Activated naive CD4-positive, alpha-beta T cell treated with anti-CD3 and anti-CD28 coated beads for 36 hours (primary cell): ENCODE measurements at places on chromosomes 4 and X. TPM values are rescaled to one million over a fixed set of nuclear protein-coding genes. Genes with fewer than 3 reads are reported as not detected.

- H3K27me3 ChIP-seq, result no peaks in the 10 kb centered on the region
- peaks cover 4% of the 10 kb centered on the region for H3K4me1 ChIP-seq
- no peak overlapping the region for H3K27ac ChIP-seq
- no peak for DNase-seq
- no peak overlapping the region for H3K4me3 ChIP-seq
These were observed 117.9 kb downstream of the INPP4B start for GRCh38 chr4:142728233-142728632.

GRCh38 chrX:143081231-143081630 is 55.5 kb downstream of the SPANXN4 start:
- H3K4me3 ChIP-seq, result no peak overlapping the region
- DNase-seq, result no peak
- H3K36me3 ChIP-seq, result no peaks in the 10 kb centered on the region
- no peaks in the 10 kb centered on the region for H3K27me3 ChIP-seq
- H3K4me1 ChIP-seq, result no peaks in the 10 kb centered on the region

GRCh38 chrX:77433001-77433400 is 14.2 kb upstream of the FGF16 start:
- no peak overlapping the region for H3K27ac ChIP-seq
- H3K27me3 ChIP-seq, result no peaks in the 10 kb centered on the region
- DNase-seq, result no peak
- H3K36me3 ChIP-seq, result no peaks in the 10 kb centered on the region

GRCh38 chrX:29496636-29497180 is 718.7 kb upstream of the MAGEB2 start:
- no peaks in the 10 kb centered on the region for H3K36me3 ChIP-seq
- H3K4me1 ChIP-seq, result no peaks in the 10 kb centered on the region
- no peak overlapping the region for H3K27ac ChIP-seq
- H3K4me3 ChIP-seq, result no peak overlapping the region

GRCh38 chr4:155353923-155354540 is 22.7 kb downstream of the MAP9 start:
- no peak overlapping the region for H3K4me3 ChIP-seq
- no peaks in the 10 kb centered on the region for H3K4me1 ChIP-seq
- H3K27me3 ChIP-seq, result no peaks in the 10 kb centered on the region
- no peak overlapping the region for H3K27ac ChIP-seq
- peaks cover 14% of the 10 kb centered on the region for H3K36me3 ChIP-seq

DNA sequence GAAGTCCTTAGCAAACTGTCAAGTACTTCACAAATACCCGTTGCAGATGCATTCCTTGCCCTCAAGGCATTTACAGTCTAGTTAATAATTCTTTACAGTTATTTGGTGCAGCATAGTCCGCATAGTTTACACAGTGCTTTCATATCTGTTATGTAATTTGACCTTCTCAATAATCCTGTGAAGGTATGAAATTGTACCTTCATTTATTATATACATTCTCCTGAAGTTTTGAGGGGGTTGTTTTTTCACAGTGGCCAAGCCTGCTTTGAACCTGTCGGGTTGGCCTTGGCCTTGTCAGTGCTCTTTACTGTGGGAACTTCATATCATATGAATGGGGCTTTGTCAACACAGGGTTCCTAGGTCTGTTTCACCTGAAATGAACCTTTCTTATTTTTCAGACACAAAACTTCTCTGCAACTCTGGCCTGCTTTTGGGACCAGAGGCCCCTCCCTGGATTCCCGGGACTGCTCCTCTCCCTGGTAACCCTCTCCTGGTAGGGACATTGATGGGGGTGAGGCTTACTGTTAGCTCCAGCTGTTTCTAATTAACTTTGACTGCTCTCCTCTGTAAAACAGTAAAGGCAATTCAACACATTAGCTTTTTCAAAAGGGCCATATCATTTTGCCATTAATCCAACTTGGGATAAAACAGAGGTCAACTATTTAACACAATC is 9.1 kb downstream of the IGFBP7 start:
- H3K27ac ChIP-seq, result no peak overlapping the region
- no peak for DNase-seq
- H3K4me1 ChIP-seq, result no peaks in the 10 kb centered on the region
- H3K27me3 ChIP-seq, result peaks cover 5% of the 10 kb centered on the region
- no peak overlapping the region for H3K4me3 ChIP-seq
- no peaks in the 10 kb centered on the region for H3K36me3 ChIP-seq

DNA sequence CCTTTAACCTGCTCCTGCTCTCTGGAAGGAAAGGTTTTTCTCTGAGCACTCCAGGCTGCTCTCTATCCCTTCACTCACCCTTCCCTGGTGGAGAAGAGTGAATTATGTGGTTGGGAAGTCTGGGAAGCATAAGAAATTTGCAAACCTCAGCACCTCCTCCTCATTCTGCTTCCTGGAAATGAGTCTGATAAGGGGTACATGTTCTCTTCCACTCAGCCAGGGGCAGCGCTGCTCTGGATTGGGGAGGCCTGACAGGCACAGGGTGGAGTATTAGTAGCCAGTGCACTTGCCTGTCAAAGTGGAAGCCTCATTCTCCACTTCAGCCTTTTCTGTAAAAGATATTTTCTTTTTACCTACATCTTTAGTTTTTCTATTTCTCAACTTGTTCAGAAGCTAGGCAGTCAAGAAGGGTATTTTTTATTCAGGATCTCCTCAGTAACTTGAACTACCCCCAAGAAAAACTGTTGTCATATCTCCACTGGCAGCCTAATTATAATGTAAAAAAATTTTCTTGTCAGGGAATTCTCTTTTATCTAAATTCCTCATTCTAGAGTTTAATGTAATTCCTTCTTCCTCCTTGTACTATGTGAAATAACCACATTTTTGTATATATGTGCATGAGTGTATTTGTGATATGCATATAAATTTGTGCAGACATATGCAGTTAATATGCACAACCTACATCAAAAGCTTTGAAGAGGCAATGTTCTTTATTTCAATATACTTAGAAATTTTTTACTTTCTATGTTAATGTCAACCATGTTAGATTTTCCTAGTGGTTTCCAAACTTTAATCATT is 15.3 kb downstream of the ADAMTS3 start:
- H3K27ac ChIP-seq, result no peak overlapping the region
- peaks cover 8% of the 10 kb centered on the region for H3K27me3 ChIP-seq
- H3K4me1 ChIP-seq, result no peaks in the 10 kb centered on the region
- no peak for DNase-seq
- H3K36me3 ChIP-seq, result no peaks in the 10 kb centered on the region
- H3K4me3 ChIP-seq, result no peak overlapping the region

- H3K4me3 ChIP-seq, result no peak overlapping the region
- peaks cover 4% of the 10 kb centered on the region for H3K27me3 ChIP-seq
- no peaks in the 10 kb centered on the region for H3K36me3 ChIP-seq
- DNase-seq, result no peak
- no peak overlapping the region for H3K27ac ChIP-seq
These were observed 15.4 kb downstream of the SORCS2 start for GRCh38 chr4:7207628-7208231.

- H3K27ac ChIP-seq, result peak overlapping the region; percentile 80
- peak overlapping the region; percentile 84 for H3K4me3 ChIP-seq
These were observed 658 bp downstream of the SH3TC1 start for GRCh38 chr4:8199594-8200301.

DNA sequence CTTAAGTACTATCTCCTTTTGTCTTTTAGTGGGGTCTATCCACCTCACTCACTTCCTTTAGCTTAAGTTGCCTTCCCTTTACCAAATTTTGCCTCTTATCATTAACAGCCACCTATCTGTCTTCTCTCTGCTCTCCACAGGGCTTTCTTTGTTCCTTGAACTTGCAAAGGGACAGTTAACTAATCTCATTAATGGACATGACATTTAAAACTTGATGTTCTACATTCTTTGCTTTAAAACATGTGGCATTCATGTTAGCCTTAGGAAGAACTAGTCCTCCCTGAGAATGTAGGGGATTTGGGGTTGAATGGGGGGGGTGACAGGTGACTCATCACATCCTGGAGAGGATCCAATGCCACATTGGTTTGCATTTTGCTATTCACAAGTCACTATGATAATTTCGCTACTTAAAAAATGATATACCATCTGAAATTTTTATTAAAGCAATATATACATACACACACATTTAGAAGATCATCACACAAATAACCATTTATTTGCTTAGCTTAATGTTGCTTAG is 41.0 kb upstream of the DMD start:
- no peaks in the 10 kb centered on the region for H3K27me3 ChIP-seq
- no peak overlapping the region for H3K4me3 ChIP-seq
- H3K27ac ChIP-seq, result no peak overlapping the region
- no peaks in the 10 kb centered on the region for H3K4me1 ChIP-seq
- no peaks in the 10 kb centered on the region for H3K36me3 ChIP-seq

DNA sequence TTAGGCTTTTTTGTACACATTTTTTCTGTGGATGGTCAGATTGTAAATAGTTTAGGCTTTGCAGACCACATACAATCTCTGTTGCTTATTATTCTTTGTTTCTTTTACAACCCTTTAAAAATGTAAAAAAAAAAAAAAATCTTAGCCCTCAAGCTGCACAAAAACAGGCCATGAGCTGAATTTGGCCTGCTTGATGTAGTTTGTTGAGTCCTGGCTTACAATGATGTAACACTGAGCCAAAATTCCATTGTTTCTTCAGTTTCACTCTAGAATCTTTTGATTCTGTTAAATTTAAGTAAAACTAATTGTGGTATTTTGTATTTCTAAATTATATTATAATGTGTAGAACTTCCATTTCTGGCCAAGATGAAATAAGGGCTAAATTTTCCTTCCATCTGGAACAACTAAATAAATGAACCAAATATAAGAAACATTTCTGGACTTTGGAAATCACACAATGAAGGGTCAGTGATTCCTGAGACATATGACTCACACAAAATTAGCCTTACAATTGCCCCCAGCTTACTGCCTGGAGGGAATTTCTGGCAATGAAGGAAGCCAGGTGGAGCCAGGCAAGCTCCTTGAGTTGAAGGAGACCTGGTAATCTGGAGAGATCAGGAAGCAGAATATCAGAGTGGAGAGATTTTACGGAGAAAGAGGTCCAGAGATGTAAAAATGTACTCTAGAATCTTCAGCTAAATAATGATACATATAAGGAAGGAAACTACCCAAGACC is 29.8 kb downstream of the IQCM start:
- no peaks in the 10 kb centered on the region for H3K27me3 ChIP-seq
- DNase-seq, result no peak
- H3K4me3 ChIP-seq, result no peak overlapping the region
- H3K36me3 ChIP-seq, result no peaks in the 10 kb centered on the region
- H3K4me1 ChIP-seq, result no peaks in the 10 kb centered on the region
- H3K27ac ChIP-seq, result no peak overlapping the region

GRCh38 chr4:110480031-110480549 is 4.1 kb downstream of the ENPEP start:
- no peaks in the 10 kb centered on the region for H3K36me3 ChIP-seq
- no peaks in the 10 kb centered on the region for H3K4me1 ChIP-seq
- no peak overlapping the region for H3K4me3 ChIP-seq
- H3K27me3 ChIP-seq, result peaks cover 31% of the 10 kb centered on the region
- no peak for DNase-seq

- peaks cover 9% of the 10 kb centered on the region for H3K4me1 ChIP-seq
- H3K36me3 ChIP-seq, result no peaks in the 10 kb centered on the region
- no peak overlapping the region for H3K4me3 ChIP-seq
- no peaks in the 10 kb centered on the region for H3K27me3 ChIP-seq
These were observed 342.9 kb downstream of the CFAP299 start for GRCh38 chr4:80678413-80678812.

DNA sequence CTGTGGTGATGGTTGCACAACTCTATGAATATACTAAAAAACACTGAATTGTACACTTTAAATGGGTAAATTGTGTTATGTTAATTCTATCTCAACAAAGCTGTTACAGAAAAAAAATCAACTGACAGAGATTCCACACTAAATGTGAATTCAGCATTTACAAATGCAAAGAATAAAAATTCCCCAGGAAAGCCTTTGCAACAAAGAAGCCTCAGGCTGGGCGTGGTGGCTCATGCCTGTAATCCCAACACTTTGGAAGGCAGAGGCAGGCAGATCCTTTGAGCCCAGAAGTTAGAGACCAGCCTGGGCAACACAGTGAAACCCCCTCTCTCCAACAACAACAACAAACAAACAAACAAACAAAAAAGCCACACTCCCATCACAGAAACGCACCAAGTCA is 8.9 kb downstream of the BCLAF3 start:
- no peaks in the 10 kb centered on the region for H3K27me3 ChIP-seq
- peaks cover 10% of the 10 kb centered on the region for H3K36me3 ChIP-seq
- peaks cover 24% of the 10 kb centered on the region for H3K4me1 ChIP-seq
- no peak for DNase-seq
- no peak overlapping the region for H3K4me3 ChIP-seq

DNA sequence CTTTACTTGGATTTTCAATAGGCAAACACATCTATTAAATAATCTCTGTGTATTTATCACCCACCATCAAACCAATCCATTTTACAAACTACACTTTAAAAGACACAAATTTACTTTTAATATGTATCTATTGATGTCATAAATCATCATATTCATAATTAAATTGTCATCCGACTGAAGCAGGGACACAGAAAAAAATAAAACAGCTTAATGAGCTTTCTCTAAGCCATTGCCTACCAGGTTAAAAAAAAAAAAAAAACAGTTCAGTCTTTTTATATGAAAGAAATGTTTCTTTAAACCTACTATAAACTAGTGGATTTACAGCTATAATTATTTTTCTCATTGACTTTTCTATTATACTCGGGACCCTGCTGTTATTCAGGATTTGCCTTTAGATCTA is 57.3 kb downstream of the PABPC4L start:
- no peak overlapping the region for H3K4me3 ChIP-seq
- H3K36me3 ChIP-seq, result no peaks in the 10 kb centered on the region
- H3K4me1 ChIP-seq, result no peaks in the 10 kb centered on the region
- no peak for DNase-seq

DNA sequence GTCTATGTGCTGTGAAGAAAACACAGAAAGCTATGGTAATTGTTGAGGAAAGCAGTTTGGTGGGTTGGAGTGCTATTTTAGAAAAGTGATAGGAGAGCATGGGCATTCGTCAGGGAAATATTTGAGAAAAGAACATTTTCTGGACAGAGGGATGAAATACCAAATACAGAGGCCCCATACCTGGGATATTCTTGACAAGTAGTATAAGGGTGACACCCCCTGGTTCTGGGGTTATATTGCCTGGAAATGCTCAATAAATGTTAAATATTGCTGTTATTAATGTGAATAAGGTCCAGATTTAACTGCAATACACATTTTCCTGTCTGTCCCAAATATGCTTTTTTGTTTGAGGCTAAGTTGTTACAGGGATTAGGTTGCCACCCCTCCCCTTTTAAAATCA is 42.9 kb downstream of the WWC2 start:
- peaks cover 11% of the 10 kb centered on the region for H3K4me1 ChIP-seq
- H3K27me3 ChIP-seq, result no peaks in the 10 kb centered on the region
- no peak overlapping the region for H3K4me3 ChIP-seq
- H3K36me3 ChIP-seq, result no peaks in the 10 kb centered on the region

Gene NUDT10
- total RNA-seq, result 1.2 TPM

Gene SUPT20HL2
- total RNA-seq, result not detected

Gene GALNT7
- total RNA-seq, result 8.5 TPM

Gene MAGEC2
- total RNA-seq, result not detected

Gene TLR1
- total RNA-seq, result 4.2 TPM

Gene EVC2
- total RNA-seq, result not detected

Gene RBM3
- 139 TPM for total RNA-seq

Gene CXCL3
- not detected for total RNA-seq

Gene ESX1
- total RNA-seq, result not detected

Gene CCDC160
- total RNA-seq, result not detected

Gene PSAPL1
- total RNA-seq, result not detected

Gene TRIML2
- not detected for total RNA-seq

Gene SYTL4
- total RNA-seq, result not detected

Gene GABRB1
- not detected for total RNA-seq
